ENCODE measurements at places on chromosomes 3 and 15. TPM values are rescaled to one million over a fixed set of nuclear protein-coding genes. Genes with fewer than 3 reads are reported as not detected.

- DNase-seq: no peak
Observed at GRCh38 chr3:184306341-184306972, 7.4 kb downstream of the PSMD2 start.

DNA sequence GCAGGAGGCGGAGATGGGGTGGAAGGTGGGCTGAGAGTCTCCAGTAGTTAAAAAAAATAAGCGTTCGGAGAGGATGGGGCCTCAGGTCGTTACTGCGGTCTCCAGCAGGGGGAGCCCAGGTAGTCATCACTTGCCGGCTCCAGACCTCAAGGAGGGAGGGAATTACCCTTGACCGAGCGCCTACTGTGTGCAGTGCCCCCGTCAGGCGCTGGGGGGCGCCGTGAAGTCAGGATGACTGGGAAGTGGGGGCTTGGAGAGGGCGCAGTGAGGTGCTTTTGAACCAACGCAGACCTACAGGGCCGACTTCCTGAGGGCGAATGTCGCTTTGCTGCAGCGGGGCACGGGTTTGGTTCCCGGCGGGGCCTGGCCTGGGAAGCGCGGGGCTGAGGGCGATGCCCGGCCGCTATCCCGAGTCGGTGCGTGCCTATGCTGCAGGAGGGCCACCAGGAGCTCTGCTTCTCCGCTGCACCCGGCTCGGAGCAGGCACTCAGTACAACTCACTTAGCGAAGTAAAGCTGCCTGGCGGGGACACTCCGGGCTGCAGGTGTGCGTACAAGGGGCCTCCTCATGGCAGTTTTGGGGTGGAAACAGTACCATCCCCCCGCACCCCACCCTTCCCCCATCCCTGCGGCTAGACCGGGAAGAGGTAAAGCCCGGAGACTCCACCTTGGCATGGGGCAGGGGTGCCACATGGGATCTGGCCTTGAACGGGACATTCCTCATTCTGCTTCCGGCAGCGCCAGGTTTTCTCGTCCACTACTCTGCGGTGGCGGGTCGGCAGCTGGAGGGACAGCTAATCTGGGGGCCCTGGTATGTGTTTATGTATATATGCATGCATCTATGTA lies 79.8 kb downstream of the RHCG start:
- DNase-seq: peak; percentile 84

DNA sequence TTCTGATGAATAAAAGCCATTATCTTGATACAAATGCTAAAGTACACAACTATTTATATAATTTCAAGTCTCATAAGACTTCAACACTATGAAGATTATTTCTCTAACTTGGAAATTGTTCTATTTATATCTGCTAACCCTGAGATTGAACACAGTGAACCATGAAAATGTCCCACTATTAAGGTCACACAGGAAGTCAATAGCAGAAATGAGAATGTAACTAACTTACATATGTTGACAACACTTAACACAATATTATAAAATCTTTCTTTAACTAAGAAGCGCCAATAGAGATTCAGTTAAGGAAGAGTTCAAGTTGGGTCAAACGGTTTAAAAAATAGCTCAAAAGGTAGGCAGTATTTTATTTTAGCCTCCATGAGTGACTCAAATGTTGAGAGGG lies 551.8 kb upstream of the CBLB start:
- DNase-seq: no peak

GRCh38 chr15:41104234-41104633 lies 11.8 kb downstream of the INO80 start:
- no peak for DNase-seq

- no peak for DNase-seq
Observed at GRCh38 chr15:101052681-101053121, 133.5 kb downstream of the LRRK1 start.

GRCh38 chr3:50264383-50264963 lies 4.5 kb upstream of the SEMA3B start:
- DNase-seq: peak; percentile 98

GRCh38 chr3:112508261-112508660 lies 9.0 kb upstream of the BTLA start:
- no peak for DNase-seq

GRCh38 chr3:188760408-188760807 lies 411.4 kb upstream of the TPRG1 start:
- DNase-seq: no peak

GRCh38 chr15:66459818-66460615 lies 37.5 kb downstream of the SNAPC5 start:
- no peak for DNase-seq

DNA sequence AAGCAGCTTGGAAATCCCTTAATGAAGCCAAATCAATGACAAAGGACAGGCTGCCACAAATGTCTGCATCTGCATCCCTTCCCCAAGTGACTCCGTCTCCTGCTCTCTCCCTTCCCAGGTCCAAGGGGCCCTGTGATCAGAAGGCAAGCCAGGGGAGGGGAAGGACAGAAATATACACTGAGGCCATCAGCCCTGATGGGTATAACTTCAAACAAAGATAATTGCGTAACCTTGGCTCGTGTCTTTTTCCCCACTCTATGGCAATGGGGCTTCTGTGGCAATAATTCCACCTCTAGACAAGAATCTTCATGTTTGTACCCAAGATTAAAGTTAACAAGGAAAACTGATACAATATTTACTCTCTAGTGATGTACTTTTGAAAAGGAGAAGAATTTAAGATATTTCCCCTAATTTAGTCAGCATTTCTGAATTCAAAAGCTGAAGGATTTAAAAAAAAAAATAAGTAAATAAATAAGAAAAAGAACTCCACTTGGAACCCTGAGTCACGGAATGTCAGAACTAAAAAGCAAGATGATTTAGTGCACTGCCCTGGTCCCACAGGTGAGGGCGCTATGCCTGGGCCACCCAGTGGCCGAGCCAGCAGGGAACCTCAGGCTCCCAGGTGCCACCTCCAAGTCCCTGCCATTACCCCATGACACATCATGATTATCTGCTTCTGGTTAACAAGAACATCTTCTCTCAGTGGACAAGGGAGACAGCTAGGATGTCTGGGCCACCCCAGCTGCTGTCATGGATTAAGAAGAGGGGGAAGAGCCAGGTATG lies 154.5 kb downstream of the STT3B start:
- no peak for DNase-seq

GRCh38 chr3:128170866-128171516 lies 17.7 kb downstream of the EEFSEC start:
- peak; percentile 81 for DNase-seq

- DNase-seq: no peak
Observed at GRCh38 chr3:60707452-60708020, 543.7 kb downstream of the FHIT start.

DNA sequence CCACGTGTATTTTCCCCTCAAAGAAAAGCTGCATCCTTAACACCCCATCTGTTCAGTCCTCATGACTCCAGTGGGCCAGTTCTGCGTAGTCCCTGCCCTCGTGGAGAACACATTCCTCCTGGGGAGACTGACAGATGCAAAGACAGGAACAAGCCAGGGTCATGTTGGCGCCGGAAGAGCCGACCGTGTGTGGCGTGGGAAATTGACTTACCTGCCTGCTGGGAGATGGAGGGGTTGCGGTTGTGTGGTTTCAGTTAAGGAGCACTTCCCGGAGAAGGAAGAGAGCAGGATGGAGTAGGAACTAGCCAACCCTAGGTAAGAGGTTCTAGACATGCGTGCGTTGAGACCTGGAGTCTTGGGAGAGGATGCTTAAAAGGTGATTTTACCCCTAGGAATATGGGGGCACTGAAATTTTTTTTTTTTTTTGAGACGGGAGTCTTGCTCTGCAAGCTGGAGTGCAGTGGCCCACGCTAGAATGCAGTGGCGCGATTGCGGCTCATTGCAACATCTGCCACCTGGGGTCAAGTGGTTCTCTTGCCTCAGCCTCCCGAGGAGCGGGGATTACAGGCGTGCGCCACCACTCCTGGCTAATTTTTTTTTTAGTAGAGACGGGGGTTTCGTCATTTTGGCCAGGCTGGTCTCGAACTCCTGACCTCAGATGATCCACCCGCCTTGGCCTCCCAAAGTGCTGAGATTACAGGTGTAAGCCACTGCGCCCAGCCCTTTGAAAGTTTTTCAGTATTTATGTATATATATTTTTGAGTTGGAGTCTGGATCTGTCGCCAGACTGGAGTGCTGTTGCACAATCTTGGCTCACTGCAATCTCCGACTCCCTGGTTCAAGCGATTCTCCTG lies 1.4 kb downstream of the VHL start:
- DNase-seq: peak; percentile 22

DNA sequence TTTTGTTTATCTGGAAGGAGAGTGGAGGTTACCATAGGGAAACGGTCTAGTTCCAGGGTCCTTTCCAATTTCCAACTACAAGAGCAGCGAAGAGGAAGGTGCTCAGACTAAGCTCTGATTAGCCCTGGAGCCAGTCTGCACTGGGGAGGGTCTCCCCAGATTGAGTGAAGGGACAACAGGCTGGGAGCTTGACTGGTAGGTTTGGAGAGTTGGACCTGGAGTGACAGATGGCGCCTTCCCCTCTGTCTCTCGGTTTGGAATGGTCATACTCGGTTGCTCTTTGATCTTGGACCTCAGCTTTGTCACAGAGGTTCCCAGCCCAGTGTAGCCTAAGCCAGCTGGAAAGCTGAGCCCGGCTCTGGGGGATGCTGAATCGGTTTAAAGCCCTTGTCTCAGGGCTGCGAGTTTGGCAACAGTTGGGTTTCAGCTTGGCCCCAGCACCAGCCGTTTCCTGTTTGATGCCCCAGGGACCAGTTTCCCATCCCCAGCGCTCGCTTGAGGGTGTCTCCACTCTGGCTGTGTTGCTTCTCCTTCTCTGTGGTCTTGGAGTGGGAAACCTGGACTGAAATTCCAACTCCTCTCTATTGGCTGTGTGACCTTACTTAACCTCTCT lies 53.1 kb upstream of the ULK4 start:
- DNase-seq: peak; percentile 83

DNA sequence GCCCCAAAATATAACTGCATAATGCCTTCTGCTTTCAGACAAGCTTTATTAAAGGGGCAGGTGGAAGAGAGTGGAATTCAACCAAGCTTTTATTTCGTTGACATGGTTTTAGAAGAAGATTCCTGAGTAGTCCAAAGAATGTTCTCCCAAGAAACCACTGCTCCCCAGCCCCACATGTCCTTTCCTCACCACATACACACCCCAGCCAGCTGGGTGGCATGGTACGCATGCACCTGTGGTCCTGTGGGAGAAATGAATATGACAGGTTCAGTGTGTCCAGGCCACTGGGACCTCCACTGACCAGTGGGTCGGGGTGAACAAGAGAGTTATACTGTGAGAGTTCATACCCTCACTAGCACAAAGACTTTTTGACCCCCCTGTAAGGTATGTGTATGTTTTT lies 30.2 kb downstream of the ARID3B start:
- DNase-seq: no peak

DNA sequence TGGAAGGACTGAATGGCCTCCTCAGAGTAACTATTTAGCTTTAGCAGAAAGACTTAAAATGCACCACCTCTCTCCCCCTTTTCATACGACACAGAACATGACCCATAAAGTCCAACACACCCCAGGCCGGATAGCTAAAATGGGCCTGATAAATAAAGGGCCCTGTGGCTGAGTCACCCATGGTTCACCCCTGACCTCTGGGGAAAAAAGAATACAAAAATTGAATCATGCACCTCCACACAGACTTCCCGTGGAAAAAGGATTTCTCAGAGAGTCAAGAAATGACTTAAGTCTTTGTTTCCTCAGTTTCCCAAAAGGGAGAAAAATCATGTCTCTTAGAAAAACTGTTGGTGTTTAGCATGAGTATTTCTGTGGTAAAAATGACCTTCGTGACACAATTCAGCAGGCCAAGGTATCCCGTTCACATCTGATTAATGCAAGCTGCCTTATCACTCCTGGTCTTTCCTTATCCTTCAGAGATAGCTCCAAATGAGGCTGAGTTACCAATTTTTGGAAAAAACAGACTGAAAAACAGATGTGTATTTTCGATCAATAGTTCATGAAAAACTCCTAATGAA lies 34.0 kb upstream of the ARHGEF3 start:
- no peak for DNase-seq

GRCh38 chr15:76354823-76355440 lies 18.4 kb downstream of the ISL2 start:
- DNase-seq: no peak

- DNase-seq: no peak
Observed at GRCh38 chr15:89108835-89109234, 20.6 kb downstream of the ABHD2 start.

DNA sequence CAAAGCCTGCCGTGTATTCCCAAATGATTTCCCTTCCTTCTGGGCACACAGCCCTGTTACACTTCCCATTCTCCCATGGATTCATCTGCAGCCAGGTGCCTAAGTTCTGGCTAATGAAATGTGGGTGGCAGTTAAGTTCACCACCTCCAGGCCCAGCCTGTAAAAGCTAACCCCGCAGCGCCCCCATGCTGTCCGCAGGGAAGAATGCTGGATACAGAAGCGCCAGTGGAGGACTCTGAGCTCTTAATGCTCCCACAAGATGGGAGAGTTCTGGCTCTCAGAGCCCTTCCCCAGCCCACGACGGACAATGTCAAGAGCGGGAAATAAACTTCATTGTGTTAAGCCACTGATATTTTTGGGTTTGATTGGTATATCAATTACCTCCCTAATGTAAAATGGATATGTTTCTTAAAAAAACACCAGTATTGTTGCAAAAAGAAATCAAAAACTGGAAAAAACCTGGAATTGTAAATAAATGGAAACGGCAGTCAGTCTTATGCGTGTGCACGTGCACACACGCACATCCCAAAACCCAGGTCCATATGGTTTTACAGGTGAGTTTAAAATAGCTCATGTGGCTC lies 37.7 kb upstream of the FGD5 start:
- DNase-seq: peak; percentile 59

GRCh38 chr3:178405531-178405930 lies 130.7 kb upstream of the KCNMB2 start:
- DNase-seq: peak; percentile 52

DNA sequence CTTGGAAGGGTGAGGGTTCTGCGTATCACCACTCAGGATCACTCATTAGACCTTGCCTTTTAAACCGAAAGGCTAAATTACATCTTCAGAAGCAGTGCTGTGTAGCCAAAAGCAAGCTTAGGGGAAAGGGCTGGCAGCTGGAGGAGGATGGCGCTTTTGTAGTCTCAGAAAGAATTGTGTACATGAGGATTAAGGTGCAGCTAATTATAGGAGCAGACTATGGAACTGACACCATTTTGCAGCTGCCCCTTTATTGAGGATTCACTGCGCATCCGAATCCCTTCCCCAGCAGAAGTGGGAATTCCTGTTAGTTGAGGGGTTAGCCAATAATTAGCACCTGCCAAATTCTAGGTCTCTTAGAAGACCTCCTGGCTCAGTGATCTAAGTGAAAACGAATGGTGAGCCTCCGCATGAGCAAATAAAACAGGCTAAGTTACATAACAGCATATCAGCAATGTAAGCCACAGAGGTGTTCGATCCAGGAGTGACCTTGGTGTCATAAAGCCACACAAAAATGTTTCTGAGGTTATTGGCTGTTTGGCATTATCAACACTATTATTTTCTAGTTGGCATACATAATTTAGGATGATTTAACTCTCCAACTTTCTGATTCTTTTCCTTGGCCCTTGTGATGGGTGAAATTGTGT lies 42.6 kb upstream of the SEMA6D start:
- no peak for DNase-seq

ZNF620 gene
- polyA plus RNA-seq: 2.8 TPM

TMEM207 gene
- 21.2 TPM for polyA plus RNA-seq

ST8SIA2 gene
- not detected for polyA plus RNA-seq

ZPLD1 gene
- polyA plus RNA-seq: not detected

GOLGA8J gene
- not detected for polyA plus RNA-seq

SNTN gene
- polyA plus RNA-seq: not detected

VIPR1 gene
- 5.3 TPM for polyA plus RNA-seq

LYSMD4 gene
- 4.9 TPM for polyA plus RNA-seq

ZIC1 gene
- not detected for polyA plus RNA-seq

CCDC33 gene
- polyA plus RNA-seq: not detected
